ENCODE measurements at places on chromosomes 11 and 22.

GRCh38 chr11:79600711-79601110 is 159.9 kb upstream of the TENM4 start:
- no peak for DNase-seq

DNA sequence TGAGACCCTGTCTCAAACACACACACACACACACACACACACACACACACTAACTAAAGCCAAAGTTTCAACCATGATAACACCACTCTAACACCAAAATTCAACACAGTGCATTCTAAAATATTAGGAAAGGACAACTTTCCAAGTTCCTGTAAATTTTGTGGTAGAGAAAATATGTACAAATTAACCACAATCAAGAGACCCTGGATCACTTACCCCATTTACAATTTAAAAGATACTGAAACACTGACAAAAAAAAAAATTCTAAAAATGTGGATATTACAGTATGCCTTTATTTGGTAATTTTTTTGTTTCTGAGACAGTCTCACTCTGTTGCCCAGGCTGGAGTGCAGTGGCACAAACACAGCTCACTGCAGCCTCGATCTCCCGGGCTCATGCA is 9.7 kb downstream of the MRTFA start:
- DNase-seq: no peak

GRCh38 chr11:48148749-48149148 is 67.9 kb upstream of the OR4B1 start:
- DNase-seq: no peak

DNA sequence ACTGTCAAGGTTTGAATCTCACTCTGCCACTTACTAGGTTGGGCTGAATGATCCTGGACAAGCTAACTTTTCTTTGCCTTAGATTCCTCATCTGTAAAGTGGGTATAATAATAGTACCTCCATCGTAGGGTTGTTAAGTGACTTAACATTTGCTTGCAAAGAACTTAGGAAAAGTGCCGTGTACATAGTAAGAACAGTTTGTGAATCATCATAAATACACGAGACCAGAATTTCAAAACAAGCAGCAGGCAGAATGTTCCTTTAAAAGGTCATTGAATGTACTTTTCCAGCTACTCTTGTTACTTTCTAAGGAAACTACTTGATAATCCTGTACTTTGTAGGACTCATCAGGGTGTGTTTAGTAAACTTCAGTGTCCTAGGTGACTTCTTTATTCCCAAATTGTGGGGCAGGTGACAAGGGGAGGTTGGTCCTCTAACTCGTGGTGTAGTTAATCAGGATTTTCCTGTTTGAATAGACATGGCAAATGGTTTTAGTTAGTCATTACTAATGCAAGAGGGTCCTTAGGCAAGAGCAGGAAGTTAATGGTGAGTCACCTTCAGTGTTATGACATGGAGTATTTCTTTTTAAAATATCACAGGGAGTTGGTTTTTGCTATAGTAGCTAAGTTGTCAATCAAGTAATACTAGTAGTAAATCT is 67.9 kb downstream of the YAP1 start:
- no peak for DNase-seq

DNA sequence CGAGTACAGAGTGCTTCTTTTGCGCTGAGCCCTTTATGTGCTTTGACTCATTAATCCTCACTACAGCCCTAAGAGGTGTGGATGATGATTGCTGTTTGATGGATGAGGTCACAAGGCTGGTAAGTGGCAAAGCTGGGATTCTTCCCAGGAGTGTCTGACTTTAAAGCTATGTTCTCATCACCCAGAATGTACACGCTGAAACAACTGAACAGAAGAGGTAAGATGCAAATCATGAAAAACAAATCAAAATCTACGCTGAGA is 37.7 kb upstream of the CREB3L1 start:
- DNase-seq: no peak

GRCh38 chr11:121892131-121892681 is 223.8 kb downstream of the BLID start:
- DNase-seq: no peak

DNA sequence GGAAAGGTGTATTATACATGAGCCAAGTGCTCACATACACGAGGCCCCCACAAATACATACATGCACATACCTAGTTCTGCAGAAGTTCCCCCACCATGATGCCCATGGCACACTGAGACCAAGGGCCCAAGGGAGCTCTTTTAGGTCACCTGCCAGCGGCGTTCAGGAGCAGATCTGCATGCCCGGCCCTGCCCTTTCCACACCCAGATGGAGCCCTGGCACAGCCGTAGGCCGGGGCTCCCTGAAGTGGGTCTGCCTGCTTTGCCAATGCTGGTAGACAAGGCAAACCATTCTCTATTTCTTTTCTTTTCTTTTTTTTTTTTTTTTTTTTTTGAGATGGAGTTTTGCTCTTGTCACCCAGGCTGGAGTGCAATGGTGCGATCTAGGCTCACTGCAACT is 21.5 kb downstream of the NFAM1 start:
- DNase-seq: no peak

DNA sequence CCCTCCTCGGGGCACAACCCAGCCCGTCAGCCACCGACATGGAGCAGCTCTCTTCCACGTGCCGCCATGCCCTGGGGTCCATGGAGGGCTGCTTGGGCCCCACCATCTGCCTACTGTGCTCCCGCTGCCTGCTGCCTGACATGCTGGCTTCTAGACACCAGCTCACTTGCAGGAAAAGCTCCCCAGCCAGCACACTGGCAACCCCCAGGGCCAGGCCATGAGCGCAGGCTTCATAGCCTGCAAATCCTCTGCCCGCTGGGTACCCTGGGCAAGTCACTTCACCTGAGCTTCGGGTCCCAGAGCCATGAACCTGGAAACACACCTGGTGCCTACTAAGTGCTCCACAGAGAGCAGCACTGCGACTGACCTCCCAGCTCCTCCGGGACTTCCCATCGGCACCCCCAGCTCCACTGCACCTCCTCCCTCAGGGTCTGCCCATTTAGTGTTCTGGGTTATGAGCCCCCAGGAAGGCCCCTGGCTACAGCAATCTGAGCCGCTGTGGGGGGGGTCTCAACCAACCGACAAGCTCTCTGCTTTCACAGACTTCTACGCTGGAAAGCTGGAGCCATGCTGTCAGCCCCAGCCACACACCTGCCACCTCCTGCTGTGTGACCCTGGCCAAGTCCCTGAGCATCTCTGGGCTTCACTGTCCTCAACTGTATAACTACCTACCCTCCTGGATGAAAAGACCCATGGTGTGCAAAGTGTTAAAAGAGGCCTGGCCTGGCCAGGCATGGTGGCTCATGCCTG is 139.2 kb downstream of the CRYBB2 start:
- DNase-seq: no peak

GRCh38 chr11:57773026-57773598 is 11.5 kb downstream of the CTNND1 start:
- no peak for DNase-seq

- no peak for DNase-seq
These were observed 103.7 kb downstream of the PPP6R3 start for GRCh38 chr11:68564261-68564660.

DNA sequence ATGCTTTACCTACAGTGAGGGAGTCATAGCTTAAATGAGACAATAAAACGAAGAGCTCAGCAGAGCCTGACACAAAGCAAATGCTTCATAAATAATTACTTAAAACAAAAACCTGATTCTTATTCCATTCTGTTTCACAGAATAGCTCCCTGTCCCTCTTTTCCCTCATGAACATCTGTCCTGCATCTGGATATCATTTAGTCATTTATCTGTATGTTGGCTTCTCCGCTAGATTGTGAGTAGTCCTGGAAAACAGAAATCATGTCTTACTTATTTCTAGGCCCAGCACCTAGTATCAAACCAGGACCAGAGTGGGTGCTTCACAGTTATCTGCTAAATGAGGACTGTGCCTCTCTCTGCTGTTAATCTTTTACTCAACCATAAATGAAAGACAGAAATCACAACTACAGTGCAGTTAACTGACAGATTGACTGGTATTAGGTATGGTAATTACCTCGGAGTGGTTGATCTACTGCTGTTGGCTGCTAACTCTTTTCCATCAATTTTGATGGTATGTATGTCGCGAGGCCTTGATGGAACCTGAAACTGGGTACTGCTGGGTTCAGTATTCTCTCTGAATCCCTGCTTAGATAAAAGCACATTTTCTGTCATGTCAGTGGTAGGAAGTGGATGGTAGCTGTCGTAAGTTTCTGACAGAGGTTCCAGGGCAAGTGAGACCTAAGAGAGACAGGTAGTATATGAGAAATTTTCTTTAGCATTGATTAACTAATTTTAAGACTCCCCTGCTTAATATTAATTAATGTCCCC is 31.5 kb downstream of the C2CD3 start:
- DNase-seq: no peak

DNA sequence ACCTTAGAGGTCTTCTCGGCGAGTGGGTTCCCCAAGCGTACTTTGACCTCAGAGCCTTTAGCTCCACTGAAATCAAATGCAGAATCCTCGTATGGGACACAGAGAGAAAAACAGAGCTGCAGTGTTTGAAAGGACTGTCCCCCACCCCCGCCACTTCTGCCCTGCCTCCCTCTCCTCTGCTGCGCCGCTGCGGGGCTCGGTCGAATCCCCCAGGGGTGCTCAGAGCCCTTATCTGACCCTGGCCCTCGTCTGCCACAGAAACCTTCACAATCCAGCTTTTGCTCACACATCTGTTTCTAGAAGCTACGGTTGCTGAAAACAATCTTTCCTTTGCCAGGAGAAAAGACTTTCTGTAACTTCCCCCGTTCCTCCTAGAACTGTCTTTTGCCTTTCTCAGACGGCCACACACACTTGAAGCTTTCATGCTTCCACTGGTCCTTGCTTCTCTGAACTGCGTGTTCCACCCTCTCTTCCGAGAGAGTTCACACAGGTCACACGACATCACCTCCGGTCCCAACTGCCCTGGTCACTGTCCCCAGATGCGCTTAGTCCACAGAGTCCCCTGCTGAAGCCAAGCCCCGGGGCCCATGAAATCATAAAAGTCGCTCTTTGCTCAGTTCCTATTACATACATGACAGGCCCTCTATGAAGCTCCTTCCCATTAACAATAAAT is 3.7 kb downstream of the SMIM35 start:
- DNase-seq: no peak

DNA sequence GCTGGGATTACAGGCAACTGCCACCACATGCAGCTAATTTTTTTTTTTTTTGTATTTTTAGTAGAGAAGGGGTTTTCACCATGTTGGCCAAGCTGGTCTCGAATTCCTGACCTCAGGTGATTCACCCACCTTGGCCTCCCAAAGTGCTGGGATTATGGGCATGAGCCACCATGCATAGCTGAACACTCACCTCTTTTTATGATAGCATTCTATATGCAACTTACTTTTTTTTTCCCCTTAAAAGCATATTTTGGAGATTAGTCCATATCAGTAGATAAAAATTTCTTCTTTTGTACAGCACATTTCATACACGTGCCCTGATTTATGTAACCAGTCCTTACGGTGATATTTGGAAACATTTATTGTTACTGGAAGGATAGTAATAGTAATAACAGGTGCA is 14.6 kb downstream of the GTPBP1 start:
- no peak for DNase-seq

- DNase-seq: no peak
These were observed 7.3 kb upstream of the PKNOX2 start for GRCh38 chr11:125157118-125157733.

GRCh38 chr22:47318041-47318737 is 555.7 kb downstream of the TBC1D22A start:
- no peak for DNase-seq

GRCh38 chr22:35842519-35842913 is 124.8 kb downstream of the APOL5 start:
- DNase-seq: no peak

DNA sequence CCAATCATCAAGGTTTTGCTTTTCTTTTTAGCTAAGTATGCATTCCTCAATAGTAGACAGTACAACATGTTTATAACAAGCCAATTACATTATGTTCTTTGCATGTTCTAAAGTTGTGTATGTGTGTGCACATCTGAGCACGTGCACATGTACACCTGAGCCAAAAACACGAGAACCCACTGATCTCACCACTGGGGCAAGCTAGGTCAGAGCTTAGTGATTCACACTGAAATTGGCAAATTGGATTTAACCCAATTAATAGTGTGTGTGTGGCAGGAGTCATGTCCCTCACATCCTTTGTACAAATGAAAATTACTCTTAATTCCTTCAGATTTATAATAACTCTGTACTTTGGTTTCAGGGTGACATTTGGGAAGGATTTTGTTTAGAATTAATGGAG is 145.7 kb upstream of the TEAD1 start:
- no peak for DNase-seq

DNA sequence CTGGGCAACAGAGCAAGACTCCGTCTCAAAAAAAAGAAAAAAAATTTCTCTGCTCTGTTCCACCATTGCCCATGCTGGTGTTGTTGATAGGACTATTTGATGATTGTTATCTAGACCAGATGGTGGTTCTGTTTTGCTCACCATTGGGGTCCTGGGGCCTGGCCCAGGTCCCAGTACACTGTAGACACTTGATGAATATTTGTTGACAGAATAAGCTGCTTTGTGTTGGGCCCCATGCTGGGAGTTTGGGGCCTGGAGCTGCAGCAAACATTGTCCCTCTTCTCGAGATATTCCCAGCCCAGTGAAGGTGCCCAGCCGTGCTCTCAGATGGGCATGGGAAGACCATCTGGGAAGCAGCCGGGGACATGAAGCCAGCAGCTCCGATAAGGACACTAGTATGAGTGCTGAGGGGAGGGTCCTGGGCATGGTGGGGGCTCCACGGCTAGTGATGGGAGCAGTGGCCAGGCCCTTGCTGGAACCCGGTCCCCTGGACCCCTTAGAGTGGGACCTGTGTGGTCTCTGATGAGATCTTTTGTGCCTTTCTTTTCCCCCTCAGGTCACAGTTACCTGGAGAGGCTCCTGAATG is 13.6 kb downstream of the INCENP start:
- DNase-seq: no peak

DNA sequence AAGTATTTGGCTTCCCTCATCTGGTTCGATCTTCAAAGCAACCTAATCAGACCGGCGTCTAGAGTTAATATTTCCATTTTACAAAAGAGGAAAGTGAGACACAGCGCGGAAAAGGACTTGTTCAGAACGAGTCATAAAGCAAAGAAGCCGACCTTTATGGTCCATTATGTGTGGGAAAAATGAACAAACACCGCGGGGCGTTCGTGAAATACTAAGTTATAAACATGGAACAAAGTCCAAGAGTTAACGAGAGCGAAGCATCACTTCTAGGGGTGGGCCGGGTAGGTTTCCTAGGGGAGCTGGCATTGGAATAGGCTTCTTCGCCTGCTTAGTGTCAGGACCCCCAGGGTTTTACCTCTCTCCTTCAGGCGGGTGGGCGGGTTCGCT is 575 bp downstream of the DUSP18 start:
- no peak for DNase-seq

GRCh38 chr11:48099916-48100446 is 116.6 kb upstream of the OR4B1 start:
- no peak for DNase-seq
